Stimulated activated CD8-positive, alpha-beta memory T cell treated with anti-CD3 and anti-CD28 coated beads, Interleukin-4, amount 100 ng/mL, for 4 hours (primary cell): ENCODE measurements at places on chromosomes 3 and 15.

DNA sequence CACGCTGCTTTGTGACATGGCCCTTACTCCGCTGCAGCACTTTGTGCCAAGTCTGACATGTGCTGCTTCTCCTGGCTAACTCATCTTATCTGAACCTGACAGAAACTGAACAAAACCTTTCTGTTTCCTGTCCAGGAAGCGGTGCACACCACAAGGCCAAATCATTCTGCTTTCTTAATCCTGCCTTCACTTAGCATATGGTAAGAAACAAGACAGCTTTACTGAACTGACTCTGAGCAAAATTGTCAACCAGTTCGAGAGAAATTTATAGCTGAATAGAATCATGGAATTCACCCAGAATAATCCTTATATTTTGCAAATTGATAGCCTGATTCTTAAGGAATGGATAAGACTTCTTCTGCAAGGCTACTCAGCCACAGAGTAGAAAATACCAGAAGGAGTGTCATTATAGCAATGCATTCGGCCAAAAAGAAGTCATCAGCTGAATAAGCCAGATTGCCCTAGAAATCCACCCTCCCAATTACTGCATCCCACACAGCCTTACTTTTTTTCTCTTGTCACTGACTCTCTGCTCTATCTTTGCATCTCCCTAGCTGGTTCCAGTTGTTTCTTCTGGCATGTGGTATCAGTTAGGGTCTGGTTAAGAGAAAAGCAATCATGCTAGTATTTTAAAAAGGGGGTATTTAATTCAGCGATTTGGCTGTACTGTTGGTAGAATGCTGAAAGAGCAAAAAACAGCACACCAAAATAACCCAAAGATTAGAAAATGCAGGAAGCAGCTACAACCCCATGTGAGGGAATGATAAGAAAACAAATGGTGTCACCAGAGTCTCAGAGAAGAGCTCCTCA lies 41.6 kb upstream of the STRIT1 start:
- DNase-seq = no peak

DNA sequence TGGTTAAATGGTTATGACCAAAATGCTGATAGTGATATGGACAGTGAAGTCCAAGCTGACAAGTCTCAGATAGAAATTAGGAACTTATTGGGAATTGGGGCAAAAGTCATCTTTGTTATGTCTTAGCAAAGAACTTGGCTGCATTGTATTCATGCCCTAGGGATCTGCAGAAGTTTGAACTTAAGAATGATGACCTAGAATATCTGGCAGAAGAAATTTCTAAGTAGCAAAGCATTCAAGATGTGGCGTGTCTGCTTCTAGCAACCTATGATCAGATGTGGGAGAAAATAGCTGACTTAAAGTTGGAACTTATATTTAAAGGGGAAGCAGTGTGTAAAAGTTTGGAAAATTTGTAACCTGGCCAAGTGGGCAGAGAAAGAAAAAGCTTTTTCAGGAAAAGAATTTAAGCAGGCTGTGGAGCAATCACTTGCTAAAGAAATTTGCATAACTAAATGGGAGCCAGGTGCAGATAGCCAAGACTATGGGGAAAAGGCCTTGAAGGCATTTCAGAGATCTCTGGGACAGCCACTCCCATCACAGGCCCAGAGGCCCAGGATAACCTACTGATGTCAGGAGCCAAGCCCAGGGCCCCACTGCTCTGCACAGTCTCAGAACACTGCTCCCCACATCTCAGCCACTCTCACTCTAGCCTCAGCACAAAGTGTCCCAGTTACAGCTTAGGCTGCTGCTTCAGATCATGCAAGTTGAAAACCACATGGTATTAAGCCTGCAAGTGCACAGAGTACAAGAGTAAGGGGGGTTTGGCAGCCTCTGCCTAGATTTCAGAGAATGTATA lies 147.8 kb upstream of the TGFBR2 start:
- no peak for DNase-seq

DNA sequence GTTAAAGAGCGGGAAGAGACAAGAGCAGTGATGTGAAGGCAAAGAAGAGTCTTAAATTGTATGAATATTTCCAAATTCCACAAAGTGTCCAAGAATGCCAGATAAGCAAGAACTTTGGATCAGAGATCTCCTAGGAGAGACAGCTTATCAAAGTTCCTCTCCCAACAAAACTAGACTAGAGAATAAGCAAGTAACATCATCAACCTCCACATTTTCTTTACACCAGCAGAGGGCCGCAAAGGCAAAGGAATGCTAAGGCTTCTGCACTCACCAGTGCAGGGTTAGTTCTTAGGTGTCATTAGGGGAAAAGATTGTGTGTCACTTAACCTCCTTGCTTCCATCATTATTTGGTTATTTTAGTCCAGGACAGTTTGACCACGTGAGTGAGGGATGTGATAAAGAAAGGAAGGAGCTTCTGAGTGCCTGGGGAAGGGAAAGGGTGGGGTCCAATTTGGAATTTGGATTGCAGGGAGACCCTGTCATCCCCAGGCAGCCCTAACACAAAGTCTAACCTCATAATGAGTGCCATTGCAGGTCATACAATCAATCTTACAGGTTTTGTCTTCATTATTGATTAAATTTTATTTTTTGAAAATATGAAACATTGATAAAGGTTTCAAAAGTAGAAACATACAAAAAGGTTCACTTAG lies 7.5 kb upstream of the CMTM6 start:
- peak; percentile 15 for DNase-seq

- no peak for DNase-seq
Observed at GRCh38 chr15:70053716-70054229, 43.9 kb downstream of the TLE3 start.

GRCh38 chr15:25674913-25675312 lies 188.2 kb downstream of the ATP10A start:
- no peak for DNase-seq
